ENCODE measurements at places on chromosomes 7 and 10.

DNA sequence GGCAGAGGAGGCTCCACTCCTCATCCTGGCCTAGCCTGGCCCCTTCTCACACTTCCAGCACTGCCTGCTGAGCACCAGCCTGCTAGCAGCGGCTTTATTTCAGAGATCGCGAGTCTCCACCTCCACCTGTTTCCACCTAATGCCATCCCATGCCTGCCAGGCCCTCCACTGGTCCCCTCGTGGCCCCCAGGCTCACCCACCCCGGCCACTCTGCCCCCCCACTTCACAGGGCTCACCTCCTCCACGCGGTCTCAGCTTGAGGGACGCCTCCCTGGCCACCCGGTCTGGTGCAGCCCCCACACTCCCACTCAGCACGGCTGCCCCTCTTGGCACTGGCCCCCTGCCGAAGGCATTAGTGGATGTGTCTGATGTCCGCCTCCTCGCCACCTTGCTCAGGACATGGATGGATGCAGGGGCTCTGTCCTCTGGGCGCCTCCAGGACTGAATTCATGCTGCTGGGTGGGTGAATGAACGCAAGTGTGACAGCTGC is 3.8 kb upstream of the NKX6-2 start:
- DNase-seq: no peak

DNA sequence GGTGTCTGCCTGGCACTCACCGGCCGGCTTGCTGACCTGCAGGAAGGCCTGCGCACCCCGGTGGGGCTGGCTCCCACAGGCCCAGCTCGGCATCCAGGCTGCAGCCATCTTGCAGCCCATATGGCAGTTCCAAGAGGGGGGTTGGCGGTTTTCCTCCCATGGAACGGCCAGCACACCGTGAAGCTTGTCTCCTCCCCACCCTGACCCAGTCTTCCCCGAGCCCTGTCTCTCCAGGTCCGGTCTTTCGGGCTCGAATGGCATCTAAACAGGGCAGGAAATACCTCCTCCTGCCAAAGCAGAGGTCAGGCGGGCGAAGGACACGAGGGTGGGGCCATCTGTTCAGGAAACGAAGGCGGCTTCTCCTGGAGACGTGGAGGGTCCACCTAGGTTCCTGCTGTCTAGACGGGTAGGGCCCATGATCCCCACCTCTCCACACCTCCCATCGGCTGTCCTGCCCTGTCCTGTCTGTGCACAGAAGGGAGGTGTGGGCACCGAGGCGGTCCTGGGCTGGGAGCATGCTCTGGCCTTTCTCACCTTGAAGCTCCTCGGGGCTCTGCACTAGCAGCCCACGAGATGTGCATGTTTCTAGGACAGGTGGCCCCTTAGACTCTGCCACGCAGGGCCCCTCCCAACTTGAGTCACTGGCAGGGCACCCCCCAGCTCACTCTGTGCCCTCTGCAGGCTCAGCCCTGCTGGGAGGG is 113.7 kb upstream of the DIP2C start:
- no peak for DNase-seq

- DNase-seq: no peak
These were observed 291.7 kb downstream of the TCF7L2 start for GRCh38 chr10:113241599-113242360.

DNA sequence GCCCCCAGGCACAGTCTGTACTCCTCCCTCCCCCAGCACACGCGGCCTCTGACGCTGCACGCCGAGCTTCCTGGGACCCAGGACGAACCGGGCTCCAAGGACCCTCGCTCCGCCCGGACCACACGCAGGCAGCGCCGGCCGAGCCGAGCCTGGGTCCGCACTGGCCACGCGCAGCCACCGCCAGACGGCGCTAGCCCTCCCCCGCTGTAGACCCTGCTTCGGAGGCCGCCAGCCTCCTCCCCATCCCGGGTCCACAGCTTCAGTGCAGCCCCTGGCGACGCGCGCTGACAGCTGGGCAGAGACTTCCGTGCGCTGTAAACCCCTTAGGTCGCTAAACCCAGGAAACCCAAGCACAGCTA is 936 bp upstream of the TCERG1L start:
- DNase-seq: no peak

DNA sequence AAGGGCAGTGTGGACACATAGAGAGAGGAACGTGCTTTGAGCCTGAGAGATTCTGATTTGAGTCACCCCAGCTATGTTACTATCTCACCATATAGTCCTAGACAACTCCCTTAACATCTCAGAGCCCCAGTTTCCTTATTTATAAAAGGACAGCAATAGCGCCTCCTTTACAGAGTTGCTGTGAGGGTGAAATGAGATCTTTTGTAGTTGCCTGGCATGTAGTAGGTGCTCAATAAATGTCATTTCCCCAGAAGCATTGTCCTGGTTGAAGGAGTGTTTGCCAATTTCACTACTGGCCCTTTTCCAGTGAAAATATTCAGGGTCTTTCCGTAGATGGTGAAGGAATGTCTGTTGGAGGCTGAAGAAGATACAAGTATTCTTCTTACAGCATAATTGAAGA is 51.3 kb upstream of the FAM180A start:
- no peak for DNase-seq

- no peak for DNase-seq
These were observed 4.5 kb upstream of the ANKRD1 start for GRCh38 chr10:90925079-90926029.

Measured in activated CD8-positive, alpha-beta memory T cell treated with anti-CD3 and anti-CD28 coated beads, Interleukin-2, amount 50 U/mL, for 4 hours (primary cell).